ENCODE measurements at places on chromosomes 16 and 17.
A peak's percentile ranks its signal among the peaks of the same experiment; 100 is the strongest.

- peak; percentile 58 for DNase-seq
Observed at GRCh38 chr17:75313941-75314551, 24.8 kb upstream of the SLC25A19 start.

DNA sequence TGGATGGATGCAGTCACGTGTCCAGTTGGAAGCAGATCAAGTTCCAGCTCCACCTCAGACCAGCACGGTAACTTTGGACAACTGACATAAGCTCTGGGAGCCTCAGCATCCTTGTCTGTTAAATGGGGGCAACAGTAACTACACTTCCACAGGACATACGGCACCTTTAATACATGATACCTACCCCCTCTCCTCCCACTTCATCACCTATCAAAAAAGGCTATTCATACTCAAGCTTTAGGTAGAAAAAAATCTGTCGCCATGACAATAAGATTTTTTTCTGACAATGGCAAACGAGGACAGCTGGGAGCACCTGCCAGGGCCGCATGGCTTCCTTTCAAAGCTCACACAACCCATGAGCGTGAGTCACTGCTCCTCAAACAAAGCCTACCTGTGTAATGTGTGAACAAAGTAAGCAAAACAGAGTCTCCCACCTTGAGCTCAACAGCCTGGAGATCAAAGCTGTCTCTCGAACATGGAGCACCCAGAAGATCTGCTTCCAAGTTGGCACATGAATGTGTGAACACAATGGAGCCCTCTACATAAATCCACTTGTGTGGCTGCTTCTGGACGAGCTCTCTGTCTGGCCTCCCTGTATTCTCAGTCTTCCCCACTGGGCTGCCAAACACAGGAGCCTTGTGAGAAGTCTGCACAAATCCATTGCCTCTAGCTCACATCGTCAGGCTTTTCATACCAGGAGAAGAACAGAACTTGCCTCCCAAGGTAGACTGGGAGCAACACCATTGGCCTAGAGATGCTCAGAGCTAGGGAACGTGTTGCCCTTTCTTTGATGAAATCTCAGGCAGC lies 459.7 kb downstream of the SOX9 start:
- no peak for DNase-seq

- no peak for DNase-seq
Observed at GRCh38 chr16:11080327-11080967, 136.1 kb downstream of the CLEC16A start.

- no peak for DNase-seq
Observed at GRCh38 chr17:80164185-80164584, 5.6 kb upstream of the CARD14 start.

GRCh38 chr17:36835036-36835435 lies 102.2 kb upstream of the LHX1 start:
- DNase-seq: no peak

GRCh38 chr17:36086791-36087190 lies 3.2 kb downstream of the CCL3 start:
- DNase-seq: no peak

GRCh38 chr17:27449541-27449940 lies 6.7 kb upstream of the KSR1 start:
- DNase-seq: no peak

DNA sequence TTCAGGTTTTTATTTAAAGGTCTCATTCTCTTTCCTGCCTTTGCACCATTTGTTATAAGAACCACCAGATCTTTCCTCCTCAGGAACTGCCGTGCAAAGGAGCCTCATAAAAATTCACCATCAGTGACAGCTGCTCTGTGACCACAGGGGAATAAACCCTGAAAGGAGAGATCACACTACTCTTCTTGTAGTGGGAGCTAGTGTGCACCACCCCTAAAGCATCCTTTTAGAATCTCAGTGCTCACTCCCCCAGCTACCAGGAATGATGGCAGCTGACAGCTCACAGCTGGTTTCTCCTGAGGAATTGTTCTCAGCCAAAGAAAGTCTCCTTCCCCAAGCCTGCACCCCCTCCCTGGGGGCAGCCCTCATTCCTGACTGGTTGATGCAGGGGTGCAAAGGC lies 18.7 kb downstream of the VAT1L start:
- no peak for DNase-seq

DNA sequence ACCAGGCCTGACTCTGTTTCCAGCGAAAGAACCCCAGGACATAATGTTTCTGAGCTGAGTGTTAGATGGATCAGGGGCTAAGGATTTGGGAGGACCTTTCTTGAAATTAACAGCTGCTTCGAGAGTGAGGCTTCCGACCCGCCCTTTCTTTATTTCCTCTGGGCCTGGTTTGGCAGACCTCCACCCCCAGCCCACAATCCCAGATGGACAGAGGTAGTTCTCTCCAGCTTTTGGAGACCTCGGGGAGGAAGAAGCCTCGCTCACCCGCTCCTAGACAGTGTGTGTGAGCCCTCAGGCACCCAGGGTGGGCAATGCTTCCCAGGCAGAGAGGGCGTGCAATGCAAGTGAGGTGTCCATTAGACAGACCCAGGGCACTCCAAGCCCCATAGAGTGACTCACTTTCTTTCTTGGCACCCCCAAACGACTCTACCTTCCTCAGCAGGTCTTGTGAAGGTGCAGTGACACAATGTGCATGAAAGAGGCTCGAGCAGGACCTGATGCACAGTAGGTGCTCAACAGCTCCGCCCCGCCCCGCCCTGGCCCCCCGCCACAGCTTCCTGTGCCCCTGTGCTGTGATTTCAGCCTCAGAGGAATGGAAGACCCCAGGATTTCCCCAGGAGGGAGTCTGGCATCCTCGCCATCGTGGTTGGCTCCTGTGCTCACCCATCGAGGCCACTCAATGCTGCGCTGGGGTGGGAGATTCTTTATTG lies 50.7 kb upstream of the TOB1 start:
- no peak for DNase-seq

DNA sequence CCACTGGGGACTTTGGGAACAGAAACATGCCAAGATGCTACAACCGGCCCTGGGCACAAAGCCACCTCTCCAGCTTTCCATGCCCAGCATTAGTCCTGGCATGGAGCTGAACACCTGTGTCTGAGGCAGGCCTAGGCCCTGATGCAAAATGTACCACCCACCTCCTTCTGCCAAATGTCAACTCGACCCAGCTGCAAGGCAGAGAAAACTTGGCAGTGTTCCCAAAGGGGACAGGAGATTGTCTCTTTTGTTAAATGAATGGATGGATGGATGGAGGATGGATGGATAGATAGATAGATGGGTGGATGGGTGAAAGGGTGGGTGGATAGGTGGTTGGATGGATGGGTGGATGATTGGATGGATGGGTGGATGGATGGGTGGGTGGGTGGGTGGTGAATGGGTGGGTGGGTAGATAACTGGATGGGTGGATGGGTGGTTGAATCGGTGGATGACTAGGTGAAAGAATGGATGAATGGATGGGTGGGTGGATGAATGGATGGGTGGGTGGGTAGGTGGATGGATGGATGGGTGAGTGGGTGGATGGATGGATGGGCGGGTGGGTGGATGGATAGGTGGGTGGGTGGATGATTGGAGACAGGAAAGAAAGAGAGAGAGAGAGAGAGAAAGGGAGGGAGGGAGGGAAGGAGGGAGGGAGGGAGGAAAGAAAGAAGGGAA lies 73.4 kb upstream of the TNRC6C start:
- DNase-seq: no peak

- DNase-seq: no peak
Observed at GRCh38 chr16:21593530-21594289, 5.7 kb upstream of the METTL9 start.

GRCh38 chr17:19928299-19928698 lies 49.3 kb downstream of the AKAP10 start:
- DNase-seq: no peak

DNA sequence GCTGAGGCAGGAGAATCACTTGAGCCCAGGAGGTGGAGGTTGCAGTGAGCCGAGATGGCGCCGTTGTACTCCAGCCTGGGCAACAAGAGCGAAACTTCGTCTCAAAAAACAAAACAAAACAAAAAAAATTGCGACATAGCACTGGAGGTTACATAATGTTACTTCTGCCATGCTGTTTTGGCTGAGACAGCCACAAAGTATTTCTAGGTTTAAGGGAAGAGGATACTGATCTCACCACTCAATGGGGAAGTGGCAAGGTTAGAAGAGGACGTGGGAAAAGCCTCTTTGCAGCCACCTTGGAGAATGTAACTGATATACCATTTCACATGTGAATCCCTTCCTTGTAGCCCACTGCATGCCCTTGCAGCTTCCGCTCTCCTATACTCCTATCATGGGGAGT lies 131.2 kb upstream of the NLRP1 start:
- DNase-seq: no peak

DNA sequence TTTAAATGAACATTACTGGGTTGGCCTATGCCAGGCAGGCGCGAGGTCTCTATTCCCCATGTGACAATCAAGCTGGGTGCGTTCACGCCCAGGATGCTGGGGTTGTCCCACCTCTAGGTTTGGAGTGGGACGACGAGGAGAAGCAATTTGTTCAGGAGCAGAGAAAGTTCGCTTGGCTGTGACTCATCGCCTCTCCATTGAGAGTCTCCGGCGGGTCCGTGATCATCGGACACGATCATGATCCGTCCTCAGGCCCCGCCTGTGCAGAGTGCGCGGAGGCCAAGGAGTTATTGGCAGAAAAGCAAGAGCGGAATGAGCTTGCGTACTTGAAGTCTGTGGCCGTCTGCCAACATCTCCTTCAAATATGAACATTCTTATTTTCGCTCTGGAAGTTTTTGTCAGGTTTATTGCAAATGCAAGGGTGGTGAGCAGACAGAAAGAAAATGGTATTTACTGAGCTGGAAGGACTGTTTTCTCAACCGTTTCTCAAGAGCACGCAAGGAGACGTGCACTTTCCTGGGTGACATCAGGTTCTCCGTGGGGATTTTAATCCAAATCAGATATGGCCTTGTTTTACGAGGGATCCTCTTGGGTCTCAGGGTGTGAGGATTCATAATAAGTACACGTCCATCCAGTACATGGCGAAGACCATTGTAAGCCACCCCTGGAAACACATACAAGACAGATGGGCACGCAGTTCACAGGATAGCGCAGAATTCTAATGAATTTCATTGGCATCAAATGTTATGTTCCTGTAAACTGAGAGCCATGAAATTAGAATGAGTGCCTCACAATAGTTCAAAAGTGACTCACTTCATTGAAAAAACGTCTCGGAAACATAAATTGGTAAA lies 70.1 kb upstream of the CREBBP start:
- no peak for DNase-seq

GRCh38 chr17:63506627-63507026 lies 16.5 kb upstream of the KCNH6 start:
- DNase-seq: no peak

GRCh38 chr17:41618341-41619035 lies 5.9 kb downstream of the KRT17 start:
- DNase-seq: no peak

DNA sequence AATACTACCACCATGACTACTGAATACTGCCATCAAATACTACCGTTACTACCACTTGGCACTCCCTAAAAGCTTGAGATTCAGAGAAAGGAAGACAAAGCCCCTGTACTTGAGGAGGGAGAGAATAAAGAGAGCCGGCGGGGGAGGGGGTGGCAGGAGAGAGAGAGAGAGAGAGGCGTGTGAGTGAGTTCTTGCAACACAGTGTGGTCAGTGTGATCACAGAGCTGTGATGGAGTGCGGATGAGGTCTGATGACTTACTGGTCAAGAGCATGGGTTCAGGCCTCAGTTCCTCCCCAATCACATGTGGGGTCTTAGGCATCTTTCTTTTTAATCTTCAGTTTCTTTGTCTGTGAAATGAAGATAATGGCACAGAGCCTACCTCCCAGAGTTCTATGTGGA lies 19.2 kb downstream of the PRKCB start:
- peak; percentile 20 for DNase-seq

GRCh38 chr16:23125277-23125676 lies 24.0 kb downstream of the USP31 start:
- no peak for DNase-seq

DNA sequence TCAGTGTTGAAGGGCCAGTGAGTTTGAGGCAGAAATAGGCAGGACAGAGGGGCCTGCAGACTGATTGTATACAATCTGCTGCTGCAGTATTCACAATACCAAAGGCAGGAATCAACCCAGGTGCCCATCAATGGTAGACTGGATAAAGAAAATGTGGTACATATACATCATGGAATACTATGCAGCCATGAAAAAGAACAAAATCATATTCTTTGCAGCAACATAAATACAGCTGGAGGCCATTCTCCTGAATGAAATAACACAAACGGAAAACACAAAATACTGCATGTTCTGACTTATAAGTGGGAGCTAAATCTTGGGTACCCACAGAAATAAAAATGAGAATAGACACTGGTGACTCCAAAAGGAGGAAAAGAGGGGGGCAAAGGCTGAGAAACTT lies 485.1 kb downstream of the XYLT1 start:
- no peak for DNase-seq

DNA sequence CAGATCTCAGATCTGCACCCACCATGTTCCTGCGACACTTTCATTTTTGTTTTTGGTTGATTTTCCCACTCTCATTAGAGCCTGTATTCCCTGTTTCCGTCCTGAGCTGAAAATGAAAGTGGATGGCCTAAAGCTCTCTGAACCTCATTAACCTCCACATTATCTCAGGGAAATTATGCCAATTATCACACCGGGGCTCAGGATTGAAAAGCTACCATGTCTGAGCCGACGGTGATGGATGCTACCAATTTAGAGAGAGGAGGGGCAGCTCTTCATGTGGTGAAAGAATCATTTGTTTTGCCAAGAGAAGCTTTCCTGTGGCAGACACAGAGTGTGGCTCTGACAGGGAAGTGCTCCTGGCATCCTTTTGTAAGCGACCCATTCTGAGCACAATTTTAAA lies 410.4 kb upstream of the CDH11 start:
- DNase-seq: no peak

DNA sequence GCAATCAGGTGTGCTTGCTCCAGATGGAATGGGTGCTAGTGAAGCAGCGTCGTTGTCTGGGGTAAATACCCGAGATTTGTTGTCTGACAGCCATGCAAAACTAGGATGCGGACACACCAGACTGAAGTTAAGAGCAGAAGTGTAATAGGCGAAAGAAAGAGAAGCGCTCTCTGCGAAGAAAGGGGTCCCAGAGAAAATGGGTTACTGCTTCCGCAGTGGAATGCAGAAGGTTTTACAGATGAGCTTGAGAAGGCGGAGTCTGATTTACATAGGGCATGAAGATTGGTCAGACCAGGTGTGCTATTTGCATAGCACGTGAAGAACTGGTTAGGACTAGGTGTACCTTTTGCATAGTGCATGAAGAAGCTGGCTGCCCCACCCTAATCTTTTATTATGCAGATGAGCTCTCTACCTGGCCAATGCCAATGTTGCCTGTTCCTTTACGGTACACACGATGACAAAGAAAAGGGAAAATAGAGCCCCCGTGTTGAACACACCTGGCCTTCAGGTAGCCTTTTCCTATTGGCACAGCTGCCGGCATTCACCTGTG lies 32.0 kb upstream of the SNN start:
- DNase-seq: no peak
